Stimulated activated CD4-positive, alpha-beta T cell treated with anti-CD3 and anti-CD28 coated beads, Interleukin-12 subunit alpha, Interleukin-12 subunit beta, amount 100 ng/mL, for 4 hours (primary cell): ENCODE measurements at places on chromosomes 12 and 14.

- no peak for DNase-seq
Measured at GRCh38 chr12:24212496-24212895, 263.0 kb upstream of the SOX5 start.

DNA sequence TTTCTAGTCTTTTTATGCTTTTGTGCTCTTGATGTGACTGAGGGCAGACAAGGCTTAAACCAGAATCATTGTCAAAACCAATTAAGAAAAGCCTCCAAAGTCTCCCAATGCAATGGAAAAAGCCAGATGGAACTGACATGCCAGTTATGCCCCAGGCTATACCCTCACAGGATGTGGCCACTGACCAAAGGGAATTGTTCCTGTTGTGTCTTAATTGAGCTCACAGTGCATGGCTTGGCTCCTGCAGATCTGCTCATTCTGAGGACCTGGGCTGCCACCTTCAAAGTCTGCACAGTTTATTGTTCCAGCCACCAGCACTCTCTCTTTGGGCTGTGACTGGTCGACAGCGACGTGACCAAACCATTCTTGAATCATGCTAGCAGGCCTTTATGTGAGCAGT, 17.1 kb upstream of the BICD1 start:
- DNase-seq, result no peak

DNA sequence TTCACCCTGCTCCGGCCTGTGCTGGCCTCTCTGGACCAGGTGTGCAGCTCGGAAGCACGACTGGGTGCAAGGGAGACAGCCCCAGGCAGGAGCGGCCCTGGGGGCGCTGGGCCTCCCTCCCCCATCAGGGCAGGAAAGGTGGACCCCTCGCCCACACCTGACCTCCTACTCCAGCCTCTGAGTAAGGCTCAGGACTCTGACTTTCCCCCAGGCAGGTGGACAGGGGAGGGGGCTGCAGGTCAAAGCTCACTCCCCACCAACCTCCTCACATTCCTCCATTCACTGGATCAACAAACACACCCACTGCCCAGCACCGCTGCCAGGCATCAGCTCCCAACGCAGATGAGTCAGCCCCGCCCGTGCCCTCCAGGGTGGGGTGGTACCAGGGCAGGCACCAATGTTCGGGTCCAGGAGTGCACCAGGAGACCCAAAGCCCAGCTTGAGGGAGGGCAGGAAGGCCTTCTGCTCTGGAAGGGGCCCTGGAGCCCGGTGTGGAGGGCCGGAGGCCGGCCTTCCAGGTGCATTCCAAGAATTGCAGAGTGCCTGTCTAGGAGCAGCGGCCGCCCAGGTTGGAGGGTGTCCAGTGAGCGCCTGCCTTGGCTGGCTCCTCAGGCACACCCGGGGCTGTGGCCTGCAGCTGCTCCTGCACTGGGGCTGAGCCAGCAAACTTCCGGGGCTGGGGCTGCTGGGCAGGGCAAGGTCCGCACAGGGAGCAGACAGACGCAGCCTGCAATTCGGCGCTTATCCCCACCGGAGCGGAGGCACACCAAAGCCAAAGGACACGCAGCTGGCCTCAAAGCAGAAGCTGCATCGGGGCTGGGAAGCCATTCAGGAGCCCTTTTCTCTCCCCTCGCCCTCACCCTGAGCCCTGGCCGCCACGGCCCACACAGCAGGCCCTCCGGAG, 1.6 kb upstream of the INF2 start:
- no peak for DNase-seq

- DNase-seq, result no peak
Measured at GRCh38 chr14:85921241-85921640, 391.3 kb downstream of the FLRT2 start.

GRCh38 chr14:58660407-58660806, 22.6 kb downstream of the DACT1 start:
- DNase-seq, result no peak

- no peak for DNase-seq
Measured at GRCh38 chr14:80627745-80628144, 313.8 kb downstream of the CEP128 start.

GRCh38 chr12:59886131-59886733, 290.4 kb downstream of the SLC16A7 start:
- no peak for DNase-seq

GRCh38 chr14:56754921-56755320, 55.4 kb downstream of the OTX2 start:
- DNase-seq, result no peak

DNA sequence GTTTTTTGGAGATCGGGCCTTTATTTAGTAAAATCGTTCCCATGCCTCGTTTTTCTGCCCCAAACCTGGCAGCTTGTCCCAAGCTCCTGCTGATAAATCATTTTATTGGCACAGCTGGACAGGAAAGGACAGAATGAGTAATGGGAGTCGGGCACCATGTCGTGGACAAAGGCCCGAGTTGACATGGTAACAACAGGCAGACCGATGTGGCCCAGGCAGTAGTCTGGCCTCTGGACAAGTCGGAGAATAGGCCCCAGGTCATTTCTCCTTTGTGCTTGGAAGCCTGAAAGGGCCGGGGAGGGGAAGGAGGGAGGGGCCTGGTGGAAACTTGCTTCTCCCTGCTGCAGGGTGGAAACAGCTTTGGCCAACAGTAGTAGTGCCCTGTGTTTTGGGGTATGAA, 234.9 kb downstream of the SUDS3 start:
- DNase-seq, result no peak

DNA sequence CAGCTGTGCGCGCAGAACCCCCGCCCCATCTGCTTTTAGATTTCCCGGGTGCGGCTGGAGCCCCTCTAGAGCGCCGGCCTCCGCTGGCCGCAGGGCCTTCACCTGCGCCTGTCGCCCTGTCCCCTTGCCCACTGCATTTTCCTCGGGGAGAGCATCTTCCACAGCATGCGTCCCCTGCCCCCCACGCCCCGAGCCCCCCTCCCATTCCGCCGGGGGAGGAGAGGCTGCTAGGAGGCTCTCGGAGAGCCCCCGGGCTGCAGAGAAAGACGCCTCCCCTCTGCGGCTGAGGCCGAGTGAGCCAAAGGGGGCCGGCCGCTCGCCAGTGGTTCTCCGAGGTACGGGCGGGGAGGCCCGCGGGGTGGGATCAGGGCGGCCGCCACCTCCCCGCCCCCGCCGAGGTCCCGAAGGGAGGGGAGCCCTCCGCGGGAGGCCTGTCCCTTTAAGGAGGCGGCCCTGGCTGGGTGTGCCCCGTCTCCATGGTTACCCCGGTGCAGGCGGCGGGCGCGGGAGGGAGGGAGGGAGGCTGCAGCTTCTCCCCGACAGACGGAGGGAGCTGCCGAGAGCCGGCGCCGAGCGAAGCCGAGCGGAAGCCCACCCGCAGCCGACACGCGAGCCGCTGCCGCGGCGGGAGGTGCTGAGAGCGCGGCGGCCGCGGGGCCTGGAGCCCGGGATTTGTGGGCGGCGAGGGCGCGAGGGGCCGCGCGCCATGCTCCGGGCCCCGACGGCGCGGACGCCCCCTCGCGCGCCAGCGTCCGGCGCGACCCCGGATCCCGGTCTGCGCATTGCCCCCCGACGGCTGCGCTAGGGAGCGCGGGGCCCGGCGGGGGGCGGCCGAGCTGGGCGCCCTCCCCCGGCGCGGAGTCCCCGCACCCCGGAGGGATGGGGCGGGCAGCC, at the start of gene KCNH3:
TSS of gene KCNH3 (plus strand) at position 521 of the 894 bp plus-strand sequence. CDS start 387 bp downstream, outside the sequence.
- peak; percentile 76 for DNase-seq

GRCh38 chr12:4914720-4915119, 5.0 kb downstream of the KCNA1 start:
- no peak for DNase-seq
